HCT116 (cell line): ENCODE measurements at places on chromosomes 1 and 21. TPM values are rescaled to one million over a fixed set of nuclear protein-coding genes. Genes with fewer than 3 reads are reported as not detected.

TAS1R3 gene
- total RNA-seq, result 0.07 TPM

FOXO6 gene
- 7.0 TPM for total RNA-seq

LRRC40 gene
- total RNA-seq, result 13.4 TPM

MARK1 gene
- total RNA-seq, result 3.6 TPM

AMY1B gene
- total RNA-seq, result not detected

SLC44A3 gene
- 9.6 TPM for total RNA-seq

ZNF496 gene
- 37.4 TPM for total RNA-seq

DENND2C gene
- total RNA-seq, result 3.6 TPM

NBPF20 gene
- total RNA-seq, result 3.8 TPM

PLA2G2E gene
- not detected for total RNA-seq

LCE6A gene
- not detected for total RNA-seq

GPR37L1 gene
- total RNA-seq, result 0.10 TPM

LCE3E gene
- not detected for total RNA-seq

ZNF692 gene
- total RNA-seq, result 76.2 TPM

TTLL10 gene
- total RNA-seq, result 0.10 TPM

VSIG8 gene
- total RNA-seq, result not detected

LCE1C gene
- total RNA-seq, result not detected

CCDC181 gene
- total RNA-seq, result not detected

HES3 gene
- not detected for total RNA-seq

FCRL4 gene
- total RNA-seq, result not detected

HS2ST1 gene
- total RNA-seq, result 30.1 TPM

C1orf50 gene
- total RNA-seq, result 5.8 TPM

OR10J1 gene
- not detected for total RNA-seq

RNF186 gene
- not detected for total RNA-seq

AK4 gene
- total RNA-seq, result 51.5 TPM

SLC45A1 gene
- total RNA-seq, result 13.8 TPM

PKNOX1 gene
- 12.7 TPM for total RNA-seq

C1orf116 gene
- total RNA-seq, result 3.6 TPM

KANK4 gene
- not detected for total RNA-seq

AGRN gene
- total RNA-seq, result 134 TPM

PLEKHG5 gene
- total RNA-seq, result 33.0 TPM

MFAP2 gene
- total RNA-seq, result 63.1 TPM

MXRA8 gene
- 0.74 TPM for total RNA-seq

CSF1 gene
- 3.0 TPM for total RNA-seq

NES gene
- 8.4 TPM for total RNA-seq

MEX3A gene
- 6.1 TPM for total RNA-seq

MAN1C1 gene
- total RNA-seq, result 1.2 TPM

PALMD gene
- total RNA-seq, result 0.12 TPM

TMPRSS3 gene
- not detected for total RNA-seq

DIRAS3 gene
- 1.9 TPM for total RNA-seq

SLC6A17 gene
- 10.5 TPM for total RNA-seq

GNAT2 gene
- total RNA-seq, result 0.76 TPM

TRIM17 gene
- not detected for total RNA-seq

SLC35D1 gene
- 6.1 TPM for total RNA-seq

KRTAP10-5 gene
- not detected for total RNA-seq
